ENCODE measurements at places on chromosomes 5 and 9.

GRCh38 chr5:156031181-156031580 lies 295.8 kb upstream of the SGCD start:
- no peak for DNase-seq

DNA sequence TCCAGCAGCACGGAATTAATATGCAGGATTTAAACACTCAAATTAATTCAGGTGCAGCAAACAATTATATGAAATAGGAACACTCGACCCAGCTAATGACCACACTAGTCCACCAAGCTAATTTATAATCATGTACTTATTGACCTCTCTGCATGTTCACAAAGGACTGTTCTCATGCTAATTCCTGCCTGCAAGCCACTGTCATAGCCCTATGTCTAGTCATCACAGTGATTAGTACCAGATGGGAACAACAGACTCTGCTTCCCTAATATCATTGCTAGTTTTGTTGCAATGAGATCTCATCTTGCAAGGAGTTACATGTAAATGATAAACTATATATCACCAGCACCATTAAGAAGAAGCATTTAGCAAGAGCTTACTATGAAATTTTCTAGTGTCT lies 553.0 kb upstream of the GRAMD2B start:
- DNase-seq = no peak

DNA sequence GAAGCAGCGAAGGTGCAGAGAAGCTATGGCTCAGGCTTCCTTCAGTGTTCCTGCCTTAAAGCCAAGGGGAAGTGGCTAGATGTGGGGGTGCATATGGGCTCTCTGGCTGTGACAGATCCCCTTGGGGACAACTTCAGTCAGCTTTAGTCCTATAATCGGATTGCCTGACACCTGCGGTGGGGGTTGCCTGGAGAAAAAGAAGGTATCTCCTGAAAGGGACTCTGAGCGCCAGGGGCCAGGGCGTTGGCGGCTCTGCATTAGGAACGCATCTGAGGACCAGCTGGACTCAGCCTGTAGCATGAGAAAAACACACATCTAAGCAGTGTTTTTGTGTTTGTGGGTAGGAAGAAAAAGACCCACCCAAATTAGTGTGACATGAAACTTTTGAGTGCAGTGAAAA lies 84.3 kb upstream of the OTULINL start:
- no peak for DNase-seq

GRCh38 chr5:76742583-76742982 lies 26.7 kb downstream of the F2R start:
- no peak for DNase-seq

DNA sequence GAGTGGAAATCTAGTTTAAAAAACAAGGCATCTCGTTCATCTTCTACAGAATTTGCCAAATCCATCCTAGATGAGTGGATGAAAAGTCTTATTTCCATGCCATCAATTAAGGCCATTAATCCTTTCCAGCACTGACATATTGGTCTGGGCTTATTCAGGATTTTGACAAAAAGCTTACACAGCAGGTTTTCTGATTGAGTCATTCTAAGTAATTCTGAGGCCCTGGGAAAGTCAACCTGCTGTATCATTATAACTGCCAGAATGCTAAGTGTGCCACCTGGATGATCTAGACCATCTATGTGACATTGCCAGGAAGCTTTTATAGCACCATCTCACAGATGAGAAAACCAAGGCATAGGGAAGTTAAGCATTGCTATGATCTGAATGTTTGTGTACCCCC lies 132.1 kb upstream of the MAP3K1 start:
- no peak for DNase-seq

GRCh38 chr9:122126331-122127261 lies 33.0 kb downstream of the NDUFA8 start:
- no peak for DNase-seq

DNA sequence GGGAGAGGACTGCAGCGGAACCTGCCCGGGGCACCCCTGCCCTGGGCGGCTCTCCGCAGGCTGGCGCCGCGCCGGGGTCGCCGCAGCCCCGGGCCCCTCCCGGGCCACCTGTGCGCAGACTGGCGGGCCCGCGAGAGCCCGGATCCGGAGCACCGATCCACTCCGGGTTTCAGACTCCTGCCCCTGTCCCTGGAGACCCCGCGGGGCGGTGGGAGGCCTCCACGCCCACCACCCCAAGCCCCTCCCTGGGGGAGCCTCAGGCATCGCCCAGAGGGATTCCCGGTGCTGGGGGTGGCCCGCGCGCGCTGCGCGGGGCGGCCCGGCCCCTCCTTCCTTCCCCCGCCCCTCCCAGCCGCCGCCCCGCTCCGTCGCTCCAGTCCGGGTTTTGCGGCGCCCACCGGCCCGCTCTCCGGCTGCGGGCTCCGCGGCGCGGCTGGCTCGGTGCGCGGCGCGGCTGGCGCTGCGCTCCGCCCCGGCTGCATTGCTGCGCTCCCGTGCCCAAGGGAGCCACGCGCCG lies at the start of gene UNC5A:
Gene UNC5A (plus strand): TSS at position 479 of the 517 bp plus-strand sequence. CDS start 192 bp downstream, outside the sequence.
- peak; percentile 64 for DNase-seq

GRCh38 chr5:135643881-135644766 lies 65.3 kb upstream of the CXCL14 start:
- DNase-seq = no peak

- no peak for DNase-seq
Measured at GRCh38 chr5:64462391-64462790, 43.4 kb upstream of the RGS7BP start.

DNA sequence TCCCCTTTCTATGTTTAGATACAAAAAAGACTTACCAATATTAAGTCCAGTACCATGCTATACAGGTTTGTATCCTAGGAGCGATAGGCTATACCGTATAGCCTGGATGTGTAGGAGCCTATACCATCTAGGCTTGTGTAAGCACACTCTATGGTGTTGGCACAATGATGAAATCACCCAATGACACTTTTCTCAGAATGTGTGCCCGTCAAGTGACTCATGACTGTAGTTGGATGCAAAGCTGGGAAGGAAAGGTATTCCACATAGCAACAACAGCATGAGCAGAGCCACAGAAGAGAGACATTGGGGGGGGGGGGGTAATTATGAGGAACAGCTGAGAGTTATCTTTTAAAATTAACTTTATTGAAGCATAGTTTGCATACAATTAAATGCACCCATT lies 63.2 kb downstream of the TTLL11 start:
- no peak for DNase-seq

DNA sequence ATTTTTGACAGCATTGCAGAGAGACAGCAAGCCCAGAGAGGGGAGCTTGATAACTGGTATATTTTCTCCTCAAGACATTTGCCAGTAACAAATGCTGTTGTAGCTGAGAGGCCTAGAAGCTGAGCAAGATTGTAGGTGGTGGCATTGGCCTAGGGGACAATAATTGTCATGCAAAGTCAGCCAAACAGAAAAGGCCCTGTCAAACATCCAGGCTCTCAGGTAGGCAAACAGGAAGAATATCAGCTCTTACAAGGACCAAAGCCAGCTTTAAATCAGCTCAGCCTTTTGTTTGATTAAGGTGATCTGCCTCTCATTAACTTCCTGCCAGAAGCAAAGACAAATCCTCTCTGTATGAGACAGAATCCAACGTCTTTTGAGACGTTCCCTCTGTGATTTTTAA lies 29.7 kb upstream of the BARX1 start:
- no peak for DNase-seq

DNA sequence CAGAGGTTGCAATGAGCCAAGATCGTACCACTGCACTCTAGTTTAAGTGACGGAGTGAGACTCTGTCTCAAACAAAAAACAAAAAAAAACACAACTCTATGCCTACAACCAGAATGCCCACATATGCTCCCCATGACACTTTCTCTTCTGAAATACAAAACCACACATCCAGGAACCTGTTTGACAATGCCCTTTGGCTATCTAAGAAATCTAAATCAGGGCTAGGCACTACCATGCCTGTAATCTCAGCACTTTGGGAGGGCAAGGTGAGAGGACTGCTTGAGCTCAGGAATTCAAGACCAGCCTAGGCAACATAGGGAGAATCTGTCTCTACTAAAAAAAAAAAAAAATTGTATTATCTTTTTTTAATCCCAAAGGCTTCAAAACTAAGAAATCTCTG lies 10.6 kb downstream of the AFF4 start:
- DNase-seq = no peak
